ENCODE measurements at places on chromosomes 3 and 15.

GRCh38 chr3:130699765-130700164, 46.9 kb downstream of the PIK3R4 start:
- DNase-seq, result no peak

DNA sequence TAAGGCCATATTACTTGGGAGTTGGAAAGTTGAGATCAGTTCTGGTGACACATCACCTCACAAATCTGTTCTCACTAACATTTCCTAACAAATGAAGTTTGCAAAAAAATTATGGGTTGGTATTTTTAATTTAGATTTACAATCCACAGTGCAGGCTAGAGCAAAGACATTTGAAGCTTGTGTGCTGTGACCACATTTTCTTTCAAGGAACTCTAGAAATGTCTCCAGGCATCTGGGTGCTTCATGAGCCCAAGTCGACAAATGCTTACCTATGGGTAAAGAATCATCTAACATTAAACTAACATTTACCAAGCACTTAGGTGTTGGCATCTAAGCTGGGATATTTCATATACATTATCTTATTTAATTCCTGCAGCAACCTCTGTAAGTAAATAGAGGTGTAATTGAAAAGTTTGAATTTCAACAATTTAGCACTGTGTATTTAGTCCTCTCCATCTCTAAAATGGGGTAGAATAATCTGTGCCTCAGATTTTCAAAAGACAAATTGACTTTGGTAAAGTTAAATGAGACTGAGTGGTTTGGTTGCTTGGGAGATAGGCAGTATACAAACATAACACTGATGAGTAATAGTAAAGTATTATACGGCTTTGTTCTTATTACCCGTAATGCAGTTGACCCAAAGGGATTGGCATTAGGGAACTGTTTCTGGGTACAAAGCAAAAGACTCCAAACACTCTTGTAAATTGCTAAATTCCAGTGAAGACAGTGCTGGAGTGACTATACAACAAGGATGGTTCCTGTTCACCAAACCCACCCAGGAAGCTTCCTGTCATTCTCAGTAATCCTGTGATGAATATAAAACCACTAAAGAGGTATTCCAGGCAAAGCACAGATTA, 162.5 kb downstream of the TPRG1 start:
- DNase-seq, result no peak

DNA sequence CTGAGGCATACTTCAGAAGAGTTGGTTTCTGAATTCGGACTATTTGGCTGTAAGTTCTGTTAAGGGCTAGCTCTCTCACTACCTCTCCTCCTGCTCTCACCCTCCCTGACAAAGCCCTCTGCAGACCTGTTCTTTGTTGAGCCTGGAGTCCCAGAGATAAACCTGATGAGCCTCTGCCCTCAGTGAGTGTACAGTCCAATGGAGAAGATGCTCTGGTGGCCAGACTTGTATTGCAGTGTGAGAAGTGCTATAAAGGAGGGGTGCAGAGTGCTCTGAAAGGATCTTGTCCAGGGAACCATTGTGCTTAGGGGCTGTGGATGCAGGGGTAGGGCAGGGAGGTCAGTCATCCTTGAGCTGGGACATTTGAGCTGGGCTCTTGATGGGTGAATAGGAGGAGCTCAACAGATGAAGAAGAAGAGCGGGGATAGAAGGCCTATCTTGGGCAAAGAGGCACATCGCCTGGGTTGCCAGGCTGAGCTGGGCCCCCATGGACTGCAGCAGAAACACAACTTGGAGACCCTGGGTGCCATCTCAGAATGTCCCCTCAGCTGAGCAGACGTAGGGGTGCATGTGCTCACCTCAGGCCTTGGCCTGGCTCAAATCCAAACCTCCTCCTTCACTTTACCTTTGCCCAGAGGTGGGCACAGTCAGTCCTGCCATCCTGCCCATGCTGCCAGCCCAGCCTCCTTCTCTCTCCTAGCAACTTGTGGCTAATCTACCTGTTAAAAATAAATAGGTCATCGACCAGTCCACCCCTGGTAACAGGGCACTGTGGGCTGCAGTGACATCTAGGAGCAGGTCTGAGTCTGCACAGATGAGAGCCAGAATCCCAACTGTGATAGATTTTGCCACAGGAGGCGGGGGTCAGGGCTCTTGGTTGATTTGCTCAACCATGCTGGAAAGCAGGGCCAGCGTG, 3.3 kb downstream of the CAND2 start:
- DNase-seq, result no peak

DNA sequence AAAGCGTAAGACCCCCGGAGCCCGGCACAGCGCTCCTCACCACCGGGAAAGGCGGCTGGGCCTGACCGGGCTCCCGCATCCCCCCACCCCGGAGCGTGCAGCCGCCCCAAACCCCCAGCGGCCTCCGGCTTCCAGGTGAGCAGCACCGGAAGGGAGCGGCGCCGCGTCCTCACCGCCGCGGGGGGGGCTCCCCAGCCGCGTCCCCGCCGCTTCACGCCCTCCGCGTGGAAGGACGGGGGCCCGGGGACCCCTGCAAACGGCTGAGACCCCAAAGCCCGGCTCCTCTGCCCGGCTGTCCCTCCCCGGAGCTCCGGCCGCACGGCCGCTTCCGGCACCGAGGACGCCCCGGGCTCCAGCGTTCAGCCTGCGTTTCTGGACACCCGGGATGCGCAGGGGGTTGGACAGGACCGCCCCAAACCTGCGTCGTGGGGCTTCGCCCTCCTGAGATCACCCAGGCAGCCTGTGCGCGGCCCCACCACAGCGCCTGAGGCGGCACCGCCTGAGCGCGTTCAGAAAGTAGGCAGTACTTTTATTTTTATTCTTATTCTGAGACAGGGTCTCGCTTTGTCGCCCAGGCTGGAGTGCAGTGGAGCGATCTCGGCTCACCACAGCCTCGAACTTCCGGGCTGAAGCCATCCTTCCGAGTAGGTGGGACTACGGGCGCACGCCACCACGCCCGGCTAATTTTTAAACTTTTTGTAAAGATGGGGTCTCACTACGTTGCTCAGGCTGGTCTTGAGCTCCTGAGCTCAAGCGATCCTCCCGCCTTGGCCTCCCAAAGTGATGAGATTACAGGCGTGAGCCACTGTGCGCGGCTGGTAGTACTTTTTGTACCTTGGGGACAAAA, 51.6 kb upstream of the BLM start:
- DNase-seq, result no peak

DNA sequence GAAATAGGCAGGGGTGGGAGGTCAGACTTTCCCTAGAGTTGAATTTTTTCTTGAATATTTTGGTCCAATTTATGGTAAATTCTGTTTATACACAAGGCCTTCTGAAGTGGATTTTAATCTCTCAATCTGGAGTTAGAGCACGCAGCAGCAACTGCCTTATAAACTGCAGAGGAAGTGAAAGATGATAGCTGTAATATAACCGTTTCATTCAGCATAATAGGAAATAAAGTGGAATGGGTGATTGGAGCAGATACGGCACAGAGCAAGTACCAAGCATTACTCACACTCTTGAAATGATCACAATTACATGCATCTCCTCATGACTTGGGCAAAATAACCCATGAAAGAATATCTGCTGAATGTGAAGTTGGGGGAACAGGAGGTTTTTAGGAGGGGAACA, 106.8 kb downstream of the ARRDC4 start:
- no peak for DNase-seq

DNA sequence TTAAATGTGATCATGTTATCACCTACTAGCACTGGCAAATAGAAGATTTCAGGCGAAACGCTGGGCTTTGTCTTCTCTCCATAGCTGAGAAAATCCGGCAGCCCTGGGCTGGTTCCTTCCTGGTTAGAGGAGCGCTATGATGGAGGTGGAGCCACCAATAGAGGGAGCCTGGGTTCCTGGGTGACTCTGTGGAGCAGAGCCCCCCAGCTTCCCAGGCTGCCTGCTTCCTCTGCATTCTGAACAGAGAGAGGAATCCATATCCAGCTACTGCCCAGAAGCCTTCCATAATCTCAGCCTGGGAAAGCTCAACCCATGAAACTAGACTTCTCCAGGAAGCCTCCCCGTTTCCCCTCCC, 32.6 kb upstream of the IQSEC1 start:
- no peak for DNase-seq
